ENCODE measurements at places on chromosomes 7 and 10.

DNA sequence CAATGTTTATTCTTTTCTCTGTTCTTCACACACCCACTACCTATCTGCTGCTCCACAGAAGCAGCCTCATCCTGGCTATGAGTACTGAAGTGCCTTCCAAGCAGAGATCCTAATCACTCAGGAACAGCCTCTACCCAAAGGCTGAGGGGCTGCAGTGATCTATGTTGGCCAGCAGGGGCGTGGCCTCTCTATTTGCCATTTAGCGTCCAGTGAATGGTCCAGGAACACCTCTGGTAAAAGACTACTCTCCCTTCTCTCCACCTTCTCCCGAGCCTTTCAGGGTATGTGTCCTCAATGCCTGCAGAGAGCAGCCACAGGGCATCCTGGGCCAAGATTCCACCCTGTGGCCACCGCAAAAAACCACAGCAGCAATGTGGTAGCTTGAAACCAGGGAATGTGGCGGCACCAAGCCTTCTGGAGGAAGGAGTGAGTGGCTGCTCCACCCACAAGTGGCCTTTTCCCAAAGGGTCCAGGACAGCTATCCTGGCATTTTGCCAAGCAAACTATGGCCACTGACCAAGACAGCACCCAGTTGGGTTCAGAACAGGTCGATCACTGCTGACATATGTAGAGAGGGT, 70.9 kb downstream of the SYPL1 start:
- DNase-seq = peak; percentile 21

DNA sequence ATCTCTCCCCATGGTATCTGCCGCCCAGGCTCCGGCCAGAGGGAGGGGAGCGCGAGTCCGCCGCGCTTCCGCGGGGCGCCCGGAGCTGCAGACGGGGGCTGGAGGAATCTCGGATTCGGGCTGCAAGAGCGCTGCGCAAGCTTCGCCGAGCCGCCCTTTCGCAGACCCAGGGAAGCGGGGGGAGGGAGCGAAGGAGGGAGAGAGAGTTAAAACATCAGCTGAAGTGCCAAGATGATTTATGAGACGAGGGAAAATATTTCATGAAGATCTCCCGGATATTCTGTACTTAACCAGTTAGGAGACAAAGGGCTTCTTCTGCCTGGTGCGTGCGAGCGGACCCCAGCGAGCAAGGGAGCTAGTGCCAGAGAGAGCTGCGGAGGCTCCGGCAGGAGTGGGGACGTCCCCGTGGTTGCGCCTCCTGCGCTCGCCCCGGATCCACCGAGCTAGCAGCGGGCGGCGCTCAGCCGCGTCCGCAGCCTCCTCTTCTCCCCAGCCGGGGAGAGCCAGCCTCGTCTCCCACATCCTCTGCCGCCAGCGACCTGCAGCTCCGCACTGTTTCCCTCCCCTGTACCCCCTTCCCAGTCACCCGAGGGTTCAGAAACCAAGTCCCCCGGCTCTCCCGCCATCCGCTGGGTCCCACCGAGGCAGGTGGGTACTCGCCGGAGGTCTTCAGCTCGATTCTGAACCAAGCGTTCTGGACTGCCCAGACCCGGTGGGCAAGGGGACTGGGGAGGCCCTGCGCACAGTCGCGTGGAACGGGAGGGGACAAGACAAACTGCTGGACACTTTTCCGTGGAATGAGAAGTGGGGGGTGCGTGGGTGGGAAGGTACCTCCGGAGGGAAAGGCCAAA, 1.0 kb upstream of the PAX2 start:
- DNase-seq = no peak

- DNase-seq = no peak
Measured at GRCh38 chr7:127064-127598, 65.2 kb upstream of the FAM20C start.

DNA sequence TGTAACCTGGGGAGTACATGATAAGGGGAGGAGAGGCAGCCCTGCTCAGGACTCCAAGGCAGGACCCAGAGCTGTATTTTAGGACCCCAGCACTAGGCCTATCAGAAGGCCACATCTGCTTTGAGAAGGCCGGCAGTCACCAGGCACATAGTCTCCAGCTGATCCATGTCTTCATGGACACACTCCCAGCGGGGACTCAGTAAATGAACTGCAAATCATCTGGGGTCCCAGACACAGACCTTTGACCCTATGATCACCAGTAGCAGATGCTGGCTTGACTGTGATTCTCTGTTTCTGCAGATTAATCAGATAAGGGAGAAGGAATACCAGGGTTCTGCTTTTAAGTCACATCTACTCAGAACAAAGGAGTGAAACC, 341.4 kb upstream of the PODXL start:
- no peak for DNase-seq

GRCh38 chr10:116769791-116770190, 27.4 kb upstream of the HSPA12A start:
- DNase-seq = no peak

DNA sequence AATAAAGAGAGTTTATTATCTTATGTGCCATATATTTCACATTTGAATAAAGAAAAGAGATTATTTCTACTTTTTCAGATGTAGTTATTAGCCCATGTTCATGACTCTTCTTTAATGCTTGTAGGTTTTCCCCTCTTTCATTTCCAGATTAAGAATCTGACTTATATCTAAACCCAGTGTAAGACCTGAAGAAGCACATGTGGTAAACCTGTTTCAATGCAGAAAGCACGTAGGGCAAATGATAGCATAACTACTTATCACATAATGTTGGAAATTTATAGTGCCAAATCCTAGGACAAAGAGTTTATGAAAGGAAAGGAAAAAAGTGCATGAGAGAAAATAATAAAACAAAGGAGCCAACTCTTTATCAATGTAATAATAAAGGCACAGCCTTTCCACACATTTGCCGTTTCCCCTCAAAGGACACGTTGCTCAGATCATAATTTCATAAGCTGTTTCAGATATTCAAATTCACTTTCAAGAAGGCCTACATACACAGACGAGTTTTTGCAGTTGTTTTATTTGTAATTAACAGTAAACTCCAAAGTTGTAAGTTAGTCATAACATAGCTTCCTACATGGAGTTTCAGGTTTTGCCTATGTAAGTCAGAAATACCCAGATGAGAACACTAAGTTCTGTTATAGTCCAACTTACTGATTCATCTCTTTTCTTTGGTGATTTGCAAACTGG, 88.8 kb upstream of the MDFIC start:
- peak; percentile 34 for DNase-seq

GRCh38 chr10:46522295-46523118, 34.0 kb downstream of the GPRIN2 start:
- no peak for DNase-seq

DNA sequence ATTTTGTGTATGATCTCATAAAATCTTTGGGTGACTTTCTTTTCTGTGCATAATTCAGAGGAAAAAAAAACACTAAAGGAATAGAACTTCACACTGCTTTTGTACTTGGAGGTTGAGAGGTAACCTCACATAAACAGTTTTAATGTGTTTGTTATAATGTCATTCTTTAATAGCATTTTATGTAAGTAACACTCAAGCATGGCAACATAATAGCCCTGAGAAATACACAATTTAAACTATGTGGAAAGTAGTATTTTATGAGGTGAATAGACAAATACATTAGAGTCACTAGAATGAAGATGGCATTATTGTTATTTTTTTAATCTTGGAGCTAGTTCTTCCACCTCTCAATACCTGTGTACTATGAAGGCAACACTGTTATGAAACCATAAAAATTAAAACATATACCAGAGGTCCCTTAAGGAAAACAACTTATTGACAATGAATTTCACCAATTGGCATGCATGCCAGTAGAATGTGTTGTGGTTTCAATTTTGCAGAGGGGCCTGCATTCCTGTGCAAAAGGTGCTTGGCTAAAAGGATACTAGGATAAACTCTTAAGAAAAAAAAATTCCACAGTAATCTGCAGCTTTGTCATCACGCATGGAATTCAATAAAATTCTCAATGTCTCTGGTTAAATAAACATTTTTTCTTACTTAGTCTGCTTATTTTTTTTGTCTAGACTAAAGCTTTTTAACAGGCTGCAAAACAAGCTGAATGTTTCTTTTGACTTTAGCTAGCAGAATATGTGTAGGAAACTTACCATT, 102.5 kb downstream of the CD36 start:
- DNase-seq = no peak

DNA sequence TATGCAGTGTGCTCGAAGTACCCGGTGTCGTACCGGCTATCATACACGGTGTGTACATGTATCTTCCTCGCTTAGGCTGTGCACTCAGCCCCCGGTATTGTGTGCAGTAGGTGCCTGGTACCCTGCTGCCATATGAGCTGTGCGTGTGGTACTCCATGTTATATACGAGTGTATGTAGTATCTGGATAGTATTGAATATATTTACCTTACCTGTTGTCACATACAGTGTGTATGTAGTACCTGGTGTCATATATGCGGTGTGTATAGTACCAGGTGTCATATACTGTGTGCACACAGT, 1.2 kb downstream of the ZMYND11 start:
- no peak for DNase-seq

GRCh38 chr10:129410688-129411392, 56.2 kb upstream of the MGMT start:
- DNase-seq = no peak

DNA sequence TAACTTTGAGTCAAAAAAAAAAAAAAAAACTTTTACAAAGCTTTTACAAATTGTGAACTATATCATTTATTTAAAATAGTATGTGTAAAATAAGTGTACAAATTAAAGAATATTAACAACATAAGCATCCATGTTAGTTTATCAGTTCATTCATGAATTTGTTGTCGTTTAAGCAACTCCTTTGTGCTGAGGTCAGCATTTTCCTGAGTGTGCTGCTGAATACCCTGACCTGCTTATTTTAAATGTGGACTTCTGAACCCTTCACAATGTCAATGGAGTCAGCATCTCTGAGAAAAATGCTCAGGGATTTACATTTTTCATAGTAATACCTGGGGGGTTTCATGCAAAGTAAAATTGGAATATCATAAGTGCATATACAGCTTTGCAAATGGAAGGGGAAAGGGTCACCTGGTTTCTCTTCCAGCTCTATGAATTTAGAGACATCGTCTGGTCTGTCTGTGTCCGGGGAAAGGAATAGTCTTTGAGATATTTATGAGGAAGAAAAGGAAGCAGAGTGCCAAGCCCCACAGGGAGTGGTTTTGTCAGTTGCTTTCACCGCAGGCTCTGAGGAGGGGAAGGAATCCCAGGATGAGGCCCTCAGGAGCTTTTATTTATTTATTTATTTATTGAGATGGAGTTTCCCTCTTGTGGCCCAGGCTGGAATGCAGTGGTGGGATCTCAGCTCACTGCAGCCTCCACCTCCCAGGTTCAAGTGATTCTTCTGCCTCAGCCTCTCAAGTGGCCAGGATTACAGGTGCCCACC, 125.5 kb upstream of the SVIL start:
- DNase-seq = no peak

GRCh38 chr7:130831817-130832481, 97.9 kb upstream of the KLF14 start:
- DNase-seq = no peak

DNA sequence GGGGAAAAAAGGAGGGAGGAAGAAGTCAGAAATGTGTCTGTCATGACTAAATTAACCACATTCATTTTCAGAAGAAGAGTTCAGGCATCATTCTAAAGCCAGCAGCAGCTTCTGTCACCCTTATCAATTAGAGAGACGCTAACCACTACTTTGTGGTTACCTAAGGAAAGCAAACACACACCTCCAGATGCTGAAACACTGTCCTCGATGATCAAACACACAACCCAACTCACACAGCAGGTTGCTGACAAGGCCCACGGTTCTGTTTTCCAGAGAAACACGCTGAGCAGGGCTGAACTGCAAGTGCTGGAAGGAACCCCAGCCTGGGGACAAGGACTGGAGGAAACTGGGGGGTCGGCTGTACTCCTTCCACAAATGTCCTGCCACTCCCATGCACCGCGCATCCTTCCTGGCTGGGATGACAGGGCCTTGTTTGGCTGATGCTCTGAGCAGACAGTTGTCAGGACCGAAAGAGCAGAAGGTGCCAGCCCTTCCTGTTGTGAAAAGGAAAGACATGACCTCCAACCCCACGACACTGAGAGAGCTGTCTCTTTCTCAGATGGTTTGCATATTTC, 36.6 kb downstream of the PRKCQ start:
- peak; percentile 82 for DNase-seq

GRCh38 chr10:3487228-3487627, 297.8 kb downstream of the KLF6 start:
- DNase-seq = no peak

- DNase-seq = no peak
Measured at GRCh38 chr10:1151076-1152033, 95.2 kb downstream of the WDR37 start.

DNA sequence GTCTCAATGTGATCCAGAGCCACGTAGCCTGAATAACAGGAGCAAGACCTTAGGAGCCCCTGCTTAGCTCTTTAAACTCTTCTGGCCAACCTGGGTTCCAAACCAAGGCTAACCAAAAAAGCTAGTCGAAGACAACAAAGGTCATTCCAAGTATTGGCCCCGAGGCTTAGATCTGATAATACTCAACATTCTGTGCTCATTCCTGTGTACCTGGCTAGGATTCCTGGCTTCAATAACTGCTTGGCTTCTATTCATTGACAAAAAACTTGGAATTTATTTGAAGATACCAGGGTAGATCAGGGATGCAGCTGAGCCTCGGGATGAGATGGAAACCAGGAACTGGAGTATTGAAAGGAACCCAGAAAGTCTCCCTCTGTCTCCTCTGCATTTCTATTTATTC, 4.1 kb upstream of the SGMS1 start:
- DNase-seq = no peak

DNA sequence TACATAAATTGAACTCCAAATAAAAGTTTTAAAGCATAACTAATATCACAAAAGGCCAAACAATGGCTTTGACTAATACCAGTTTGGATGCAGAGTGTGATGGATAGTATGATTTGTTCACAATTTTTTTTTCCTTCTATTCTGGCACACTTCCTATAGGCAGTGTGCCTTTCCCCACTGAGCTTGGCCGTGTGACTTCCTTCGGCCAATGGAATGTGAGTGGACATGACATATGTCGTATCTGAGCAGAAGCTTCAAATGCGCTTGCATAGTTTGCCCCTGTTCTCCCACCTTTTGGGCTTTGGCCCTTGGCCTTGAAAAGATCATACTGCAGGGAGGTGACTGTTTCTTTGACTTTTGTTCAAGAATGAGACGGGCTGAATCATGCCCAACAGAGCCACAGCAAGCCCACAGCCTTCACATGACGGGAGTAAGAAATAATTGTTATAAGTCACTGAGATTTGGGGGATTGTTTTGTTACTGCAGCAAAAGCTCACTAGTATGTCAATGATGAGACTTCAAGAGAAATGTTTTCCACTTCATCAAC, 279.9 kb upstream of the NEBL start:
- no peak for DNase-seq

GRCh38 chr10:77163670-77164348, 473.8 kb downstream of the KCNMA1 start:
- DNase-seq = no peak

- no peak for DNase-seq
Measured at GRCh38 chr7:117173035-117173770, 149.7 kb downstream of the WNT2 start.

Measured in CD4-positive, CD25-positive, alpha-beta regulatory T cell (primary cell).